ENCODE measurements at places on chromosomes 16 and 17.
A peak's percentile ranks its signal among the peaks of the same experiment; 100 is the strongest.

GRCh38 chr16:47731252-47731651 is 270.1 kb downstream of the PHKB start:
- DNase-seq = peak; percentile 98

DNA sequence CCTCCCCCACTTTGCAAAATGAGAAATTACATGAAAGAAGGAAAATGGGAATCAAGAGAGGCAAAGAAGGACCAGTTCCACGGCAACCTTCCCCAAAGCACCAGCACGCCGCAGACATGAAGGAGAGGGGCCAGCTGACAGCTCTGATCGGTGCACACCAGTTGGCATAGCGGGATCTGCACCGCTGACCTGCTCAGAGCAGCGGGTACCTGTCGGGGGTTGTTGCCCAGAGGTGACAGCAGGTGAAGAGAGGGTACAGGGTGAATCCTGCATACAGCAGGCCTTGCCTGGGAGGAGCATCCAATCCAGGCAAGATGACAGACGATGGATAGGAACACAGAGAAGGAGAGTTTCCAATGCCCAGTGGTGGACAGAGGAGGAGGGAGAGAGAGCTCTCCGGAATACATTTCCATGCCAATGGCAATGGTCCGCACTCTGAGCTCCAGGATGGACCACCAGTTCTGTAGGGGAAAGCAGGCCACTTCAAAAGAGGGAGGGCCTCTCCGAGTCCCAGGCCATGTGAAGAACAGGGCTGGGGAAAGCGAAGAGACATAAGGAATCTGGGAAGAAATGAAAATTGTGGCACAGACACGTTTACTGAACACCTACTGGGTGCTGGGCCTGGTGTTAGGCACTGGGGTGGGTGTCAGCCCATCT is 24.0 kb downstream of the CEP295NL start:
- DNase-seq = no peak

GRCh38 chr16:87585442-87586200 is 16.7 kb upstream of the JPH3 start:
- DNase-seq = no peak

- DNase-seq = peak; percentile 75
Observed at GRCh38 chr17:62892870-62893338, 73.1 kb upstream of the TANC2 start.

DNA sequence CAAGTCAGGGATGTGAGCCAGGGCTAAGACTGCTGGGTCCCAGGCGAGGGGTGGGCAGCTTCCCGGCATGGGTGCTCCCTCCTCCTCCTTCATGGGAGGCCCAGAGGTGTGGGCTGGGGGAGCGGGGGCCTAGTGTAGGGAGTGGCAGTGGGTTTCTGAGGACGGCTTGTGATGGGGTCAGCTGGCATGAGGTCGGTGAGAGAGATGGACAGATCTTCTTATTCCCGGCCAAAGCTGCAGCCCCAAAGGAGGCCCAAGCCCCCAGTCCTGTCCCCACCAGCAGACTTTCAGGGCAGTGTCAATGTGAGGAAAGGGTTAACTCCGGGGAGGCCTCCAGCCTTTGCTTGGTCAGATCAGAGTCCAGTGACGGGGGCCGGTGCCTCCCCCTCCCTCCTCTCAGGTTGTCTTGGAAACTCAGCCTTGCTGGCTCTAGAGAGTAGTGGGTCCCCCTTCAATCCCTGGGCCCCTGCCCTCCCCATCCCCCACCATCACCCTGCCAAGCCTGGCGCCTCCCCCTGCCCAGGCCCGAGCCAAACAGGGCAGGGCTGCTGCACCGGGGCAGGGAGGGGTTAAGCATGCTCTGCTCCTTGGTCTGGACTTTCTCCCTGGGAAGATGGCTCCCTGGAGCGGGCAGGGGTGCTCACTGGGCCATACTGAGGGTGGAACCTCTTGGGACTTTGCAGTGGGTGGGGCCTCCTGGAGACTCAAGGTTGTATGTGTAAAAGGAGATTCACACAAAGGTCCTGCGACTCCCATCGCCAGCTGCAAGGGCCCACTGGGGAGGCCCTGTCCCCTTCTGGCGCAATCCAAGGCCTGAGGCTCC is 12.4 kb downstream of the NAT9 start:
- DNase-seq = no peak

GRCh38 chr17:32651084-32651483 is 164.3 kb downstream of the CDK5R1 start:
- DNase-seq = no peak

DNA sequence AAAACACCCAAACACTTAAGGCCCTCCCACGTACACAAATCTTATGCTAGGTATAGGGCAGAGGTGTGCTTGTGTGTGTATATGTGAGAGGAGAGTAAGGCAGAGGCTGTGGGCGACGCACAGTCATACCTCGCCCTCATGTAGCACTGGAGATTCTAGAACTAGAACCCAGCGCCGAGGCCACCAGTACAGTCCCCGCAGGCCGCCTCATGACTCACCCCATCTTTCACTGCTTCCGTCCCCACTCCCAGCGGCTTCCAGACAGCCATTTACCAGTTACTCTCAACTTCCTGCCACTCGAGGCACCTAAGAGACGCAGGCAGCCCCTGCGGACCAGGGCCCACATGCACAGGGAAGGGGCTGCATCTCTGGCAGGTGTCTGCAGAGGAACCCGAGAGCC is 23.2 kb upstream of the CYTH1 start:
- DNase-seq = no peak

DNA sequence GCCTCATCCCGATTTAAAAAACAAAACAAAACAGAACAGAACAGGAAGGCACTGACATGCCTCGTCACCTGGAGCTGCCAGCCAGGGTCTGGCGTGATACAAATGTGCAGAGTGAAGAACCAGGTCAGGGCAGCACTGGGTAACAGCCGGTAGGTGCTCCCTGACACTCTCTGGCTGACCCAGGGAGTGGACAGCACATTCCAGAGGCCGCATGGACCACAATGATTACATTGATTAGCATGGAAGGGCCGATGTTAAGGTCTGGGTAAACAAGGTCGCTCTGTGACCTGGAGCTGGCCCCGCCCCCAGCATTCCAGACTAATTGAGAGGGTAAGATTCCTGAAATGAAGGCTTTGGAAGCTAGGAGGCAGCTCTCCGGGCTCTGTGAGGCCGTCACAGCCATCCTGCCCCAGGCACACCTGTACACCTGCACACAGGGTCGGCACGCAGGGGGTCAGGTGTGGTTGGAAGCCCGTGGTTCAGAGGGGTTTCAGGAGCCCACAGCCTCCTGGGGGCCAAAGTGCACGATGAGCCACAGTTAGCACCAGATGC is 21.4 kb downstream of the PIEZO1 start:
- no peak for DNase-seq

DNA sequence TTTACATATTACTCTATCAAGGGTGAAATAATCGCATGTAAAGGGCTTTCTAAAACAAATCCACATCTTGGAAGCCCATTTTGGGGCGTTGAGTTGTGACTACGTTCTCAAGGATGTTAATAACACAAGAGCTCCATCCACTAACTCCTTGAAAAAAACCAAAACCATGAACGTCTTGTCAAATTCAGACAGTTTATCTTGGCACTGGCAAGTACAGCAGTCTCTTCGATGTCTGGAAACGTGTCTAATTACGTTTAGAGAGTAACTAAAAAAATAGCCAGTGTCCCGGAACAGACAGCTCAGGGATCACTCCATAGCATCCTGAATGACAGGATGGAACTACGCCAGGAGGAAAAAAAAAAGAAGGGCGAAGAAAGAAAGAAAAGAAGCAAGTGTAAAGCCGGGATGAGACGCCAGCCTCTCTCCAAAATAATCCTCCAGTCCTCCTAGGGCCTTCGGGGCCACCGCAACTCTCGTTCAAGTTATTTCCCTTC is 954 bp downstream of the MYO1D start:
- DNase-seq = peak; percentile 16

DNA sequence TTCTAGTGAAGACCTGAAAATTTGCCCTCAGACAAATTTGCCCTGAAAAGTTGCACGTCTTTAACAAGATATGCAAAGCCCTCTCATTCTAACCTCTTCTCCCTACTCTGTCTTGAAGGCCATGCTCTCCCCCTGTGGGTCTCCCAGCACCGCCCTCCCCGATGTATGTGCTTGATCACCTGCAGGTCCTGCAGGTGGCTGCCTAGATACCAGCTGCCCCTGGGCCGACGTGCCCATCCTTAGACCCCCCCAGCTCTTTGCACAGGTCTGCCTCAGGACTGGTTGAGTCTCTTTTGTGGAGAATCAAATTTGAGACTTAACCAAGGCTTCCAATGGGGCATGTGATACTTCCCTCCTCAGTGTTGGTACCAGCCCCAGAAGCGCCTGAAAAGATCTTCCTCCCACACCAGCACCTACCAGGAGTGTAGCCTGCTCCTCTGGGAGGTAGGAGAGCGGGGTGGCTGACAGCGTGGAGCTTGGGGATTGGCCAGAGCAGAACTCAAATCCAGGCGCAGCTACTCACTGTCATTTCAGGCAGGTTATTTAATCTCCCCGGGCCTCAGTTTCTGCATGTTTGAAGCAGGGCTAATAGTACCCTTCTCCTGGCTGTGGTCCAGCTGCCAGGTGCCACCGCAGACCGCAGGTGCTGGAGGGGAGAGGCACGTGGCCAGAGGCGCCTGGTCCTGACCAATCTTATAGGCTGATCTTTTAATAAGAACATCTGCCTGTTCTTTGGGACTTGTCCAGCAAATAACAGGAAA is 4.5 kb upstream of the MRPL38 start:
- DNase-seq = no peak

DNA sequence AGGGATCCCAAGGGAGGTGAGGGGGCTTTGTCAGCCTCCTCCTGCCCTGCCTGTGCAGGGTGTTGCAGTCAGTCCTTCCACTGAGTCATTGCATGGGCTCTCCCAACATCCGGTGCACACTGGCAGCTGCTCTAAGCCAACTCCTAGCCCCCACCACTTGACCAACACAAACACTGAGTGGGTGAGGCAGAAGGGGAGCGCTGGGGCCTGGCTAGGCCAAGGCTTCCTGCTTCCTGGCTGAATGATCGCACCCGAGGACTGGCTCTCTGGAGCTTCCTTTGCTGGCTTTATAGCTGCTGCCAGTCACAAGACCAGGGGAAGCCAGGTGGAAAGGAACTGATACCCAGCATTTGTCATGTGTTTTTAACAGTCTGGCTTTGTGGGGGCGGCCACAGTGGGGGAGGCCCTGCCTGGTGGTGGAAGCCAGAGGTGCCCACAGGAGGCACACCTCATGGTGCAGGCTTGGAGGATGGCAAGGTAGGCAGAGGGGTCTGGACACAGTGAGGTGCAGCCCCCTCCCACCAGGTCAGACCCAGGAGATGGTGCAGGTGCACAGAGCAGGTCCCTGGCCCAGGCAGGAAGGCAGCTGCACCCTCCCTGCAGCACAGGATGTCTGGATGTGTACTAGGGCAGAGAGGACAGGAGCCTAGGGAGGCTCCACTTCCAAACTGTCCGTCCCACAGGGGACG is 6.8 kb downstream of the MPG start:
- peak; percentile 92 for DNase-seq

DNA sequence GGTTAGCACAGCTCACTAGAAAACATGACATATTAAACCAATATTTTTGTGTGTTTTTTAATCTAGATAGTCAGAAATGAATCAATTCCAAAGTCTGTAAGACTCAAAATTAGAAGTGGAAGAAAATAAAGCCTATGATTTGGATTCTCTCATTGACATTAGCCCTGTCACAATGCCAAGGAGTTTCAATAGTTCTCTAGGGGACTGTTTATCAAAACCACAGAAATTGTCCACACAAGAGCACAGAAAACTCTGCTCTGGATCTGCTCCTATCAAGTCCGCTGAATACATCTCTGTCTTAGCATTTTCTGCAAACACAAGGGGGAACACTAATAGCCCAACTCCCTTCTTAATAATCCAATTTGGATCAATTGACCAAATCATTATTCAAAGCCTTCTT is 152.0 kb downstream of the HS3ST3B1 start:
- no peak for DNase-seq

DNA sequence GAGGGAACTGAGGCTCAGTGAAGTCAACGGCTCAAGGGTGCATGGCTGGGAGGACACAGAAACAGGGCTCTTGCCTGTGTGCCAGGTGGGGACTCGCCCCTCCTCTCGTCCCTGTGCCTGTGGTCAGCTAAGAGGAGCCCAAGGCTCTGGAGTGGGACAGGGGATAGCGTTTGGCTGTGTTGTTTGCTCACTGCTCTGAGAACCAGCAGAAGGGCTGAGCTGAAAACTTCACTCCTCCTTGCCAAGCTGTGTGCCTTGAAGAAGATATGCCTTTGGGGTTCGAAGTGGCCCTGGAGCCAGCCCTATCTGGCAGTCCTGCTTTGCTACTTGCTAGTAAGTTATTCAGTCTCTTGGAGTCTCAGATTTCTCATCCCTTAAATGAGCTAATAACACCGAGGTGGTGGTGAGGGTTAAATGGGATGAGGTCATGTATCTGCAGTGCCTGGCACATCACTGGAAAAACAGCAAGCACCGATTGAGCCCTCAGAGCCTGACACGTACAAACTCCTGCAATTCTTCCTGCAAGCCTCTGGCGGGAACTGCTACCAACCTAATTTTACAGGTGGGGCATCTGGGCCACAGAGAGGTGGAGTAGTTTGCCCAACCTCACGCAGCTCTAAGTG is 17.7 kb downstream of the FOXL1 start:
- DNase-seq = no peak

GRCh38 chr16:69598045-69598444 is 32.3 kb downstream of the NFAT5 start:
- no peak for DNase-seq

- no peak for DNase-seq
Observed at GRCh38 chr16:29139261-29139802, 154.5 kb downstream of the LAT start.

GRCh38 chr16:53224951-53225533 is 170.3 kb downstream of the CHD9 start:
- no peak for DNase-seq

GRCh38 chr16:82999711-83000110 is 372.9 kb downstream of the CDH13 start:
- no peak for DNase-seq

DNA sequence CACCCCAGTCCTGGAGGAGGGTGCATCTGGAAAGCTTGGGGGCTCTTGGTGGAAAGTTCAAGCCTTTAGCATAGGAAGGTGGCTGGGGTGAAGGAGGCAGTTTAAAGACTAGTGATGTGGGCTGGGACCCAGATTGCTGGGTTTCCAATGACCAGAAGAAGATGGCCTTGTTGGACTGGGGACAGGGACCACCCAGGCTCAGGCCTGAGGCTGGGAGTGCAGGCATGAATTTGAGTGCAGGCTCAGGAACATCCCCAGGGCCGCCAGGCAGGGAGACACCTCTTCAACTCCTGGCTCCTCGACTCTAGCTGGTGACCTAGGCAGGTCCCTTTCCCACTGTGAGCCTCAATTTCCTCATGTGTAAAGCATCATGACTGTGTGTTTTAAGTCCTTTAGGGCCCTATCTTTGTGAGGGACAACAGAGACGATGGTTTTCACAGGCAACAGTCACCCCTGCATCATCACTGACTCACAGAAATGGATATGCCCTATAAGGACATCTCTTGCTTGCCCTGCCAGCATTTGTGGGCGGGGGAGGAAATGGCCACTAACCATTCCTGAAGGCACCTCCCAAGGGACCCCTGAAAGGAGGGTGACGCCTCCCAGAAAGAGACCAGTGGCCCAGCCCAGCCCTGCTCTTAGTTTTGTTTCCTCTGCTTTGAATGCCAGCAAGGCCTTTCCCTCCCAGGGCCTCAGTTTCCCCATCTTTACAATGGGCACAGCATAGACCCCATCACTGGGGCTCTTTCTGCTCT is 11.1 kb downstream of the NLRC5 start:
- DNase-seq = peak; percentile 94

GRCh38 chr17:185445-186138 is 4.1 kb upstream of the DOC2B start:
- no peak for DNase-seq

Data from astrocyte of the spinal cord (primary cell).